Caco-2 (cell line): ENCODE measurements at places on chromosomes 1 and 21.

DNA sequence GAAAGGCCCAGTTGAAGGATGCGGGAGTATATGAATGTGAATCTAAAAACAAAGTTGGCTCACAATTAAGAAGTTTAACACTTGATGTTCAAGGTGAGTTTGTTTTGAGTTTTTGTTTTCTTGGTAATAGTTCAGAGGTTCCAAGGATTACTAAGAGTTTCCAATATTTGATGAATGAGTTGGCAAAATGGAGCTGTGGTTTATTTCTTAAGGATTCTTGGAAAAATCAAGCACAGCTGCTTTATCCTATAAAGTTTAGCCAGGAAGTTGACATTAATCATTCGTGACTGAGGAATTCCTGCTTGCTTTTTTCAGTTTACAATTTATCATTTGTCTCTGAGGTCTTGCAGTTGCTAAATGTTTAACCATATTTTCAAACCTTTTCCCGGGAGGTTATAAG, 15.1 kb downstream of the VCAM1 start:
- no peak for DNase-seq

DNA sequence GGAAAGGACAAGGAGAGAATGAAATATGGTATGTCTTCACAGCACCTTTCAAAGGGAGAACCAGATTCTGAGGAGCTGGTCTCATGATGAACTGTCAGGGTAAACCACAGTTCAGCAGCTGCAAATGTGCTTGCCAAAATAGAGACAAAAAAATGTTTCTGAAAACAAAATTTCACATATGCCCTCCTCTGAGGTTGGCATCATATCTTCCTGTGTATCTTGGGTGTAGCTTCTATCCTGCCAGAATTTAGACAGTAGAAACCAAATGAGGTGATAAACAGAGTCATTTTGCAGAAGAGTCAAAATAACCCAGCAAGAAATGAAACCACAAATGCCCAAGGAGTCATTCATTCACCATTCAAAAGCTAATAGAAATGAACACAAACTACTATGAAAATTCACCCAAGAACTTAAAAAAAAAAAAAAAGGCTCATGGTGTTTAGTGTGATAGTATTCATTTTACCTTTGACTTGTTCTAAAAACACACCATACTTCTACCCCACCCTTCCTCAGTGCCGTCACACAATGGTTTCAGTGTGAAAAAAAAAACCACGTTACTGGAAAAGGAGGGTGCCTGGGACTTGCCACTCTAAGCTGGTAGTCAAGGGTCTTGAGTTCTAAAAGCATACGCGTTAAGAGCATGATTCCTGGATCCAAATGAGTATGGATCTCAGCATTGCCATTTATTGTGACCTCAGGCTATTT, 18.5 kb downstream of the SELL start:
- DNase-seq, result no peak

DNA sequence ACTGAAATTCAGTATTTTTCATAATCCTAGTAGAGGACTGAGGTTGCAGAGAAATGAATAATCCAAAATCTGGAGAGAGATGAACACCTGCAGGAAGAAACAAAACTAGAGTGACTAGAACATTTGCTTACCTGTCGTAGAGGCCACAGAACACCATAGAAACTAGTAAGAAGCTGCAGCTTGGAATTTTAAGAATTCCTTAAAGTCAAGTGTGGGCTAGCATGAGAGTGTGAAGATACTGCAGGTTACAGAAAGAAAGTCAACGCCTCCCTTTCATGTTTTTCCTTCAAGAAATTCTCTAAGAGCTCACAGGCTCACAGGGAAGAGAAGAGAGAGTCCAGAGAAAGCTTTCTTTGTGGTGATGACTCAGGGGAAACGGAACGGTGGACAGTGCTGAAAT, 633.7 kb downstream of the LRRIQ3 start:
- no peak for DNase-seq

GRCh38 chr1:103373991-103374390, 151.5 kb upstream of the RNPC3 start:
- no peak for DNase-seq

- DNase-seq, result no peak
These were observed 68.9 kb upstream of the PGBD5 start for GRCh38 chr1:230495076-230495475.

DNA sequence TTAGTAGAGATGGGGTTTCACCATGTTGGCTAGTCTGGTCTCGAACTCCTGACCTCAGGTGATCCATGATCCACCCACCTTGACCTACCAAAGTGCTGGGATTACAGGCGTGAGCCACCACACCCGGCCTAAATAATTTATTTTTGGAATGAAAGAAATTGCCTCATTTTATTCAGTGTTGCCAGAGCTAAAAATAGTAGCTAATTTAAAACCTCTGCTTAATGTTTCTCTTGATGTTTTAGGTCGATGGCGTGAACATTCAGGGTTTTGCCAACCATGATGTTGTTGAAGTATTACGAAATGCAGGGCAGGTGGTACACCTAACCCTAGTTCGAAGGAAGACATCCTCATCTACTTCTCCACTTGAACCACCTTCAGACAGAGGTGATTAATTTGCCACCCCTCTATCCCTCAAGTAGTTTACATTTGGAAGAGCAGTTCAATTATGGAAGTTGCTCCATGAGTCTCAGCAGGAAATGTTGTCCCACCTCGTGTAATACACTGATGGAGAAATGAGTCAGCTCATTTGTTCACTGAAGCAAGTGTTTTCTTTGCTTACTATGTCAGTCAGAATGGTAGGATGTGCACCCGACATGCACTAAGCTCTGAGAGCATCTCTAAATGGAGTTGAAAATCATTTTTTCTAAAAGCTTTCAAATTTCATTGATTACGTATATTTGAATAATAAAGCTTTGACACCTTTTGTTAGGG, 54.9 kb downstream of the PATJ start:
- DNase-seq, result no peak

- DNase-seq, result no peak
These were observed 95.4 kb downstream of the LPAR3 start for GRCh38 chr1:84797603-84798002.

DNA sequence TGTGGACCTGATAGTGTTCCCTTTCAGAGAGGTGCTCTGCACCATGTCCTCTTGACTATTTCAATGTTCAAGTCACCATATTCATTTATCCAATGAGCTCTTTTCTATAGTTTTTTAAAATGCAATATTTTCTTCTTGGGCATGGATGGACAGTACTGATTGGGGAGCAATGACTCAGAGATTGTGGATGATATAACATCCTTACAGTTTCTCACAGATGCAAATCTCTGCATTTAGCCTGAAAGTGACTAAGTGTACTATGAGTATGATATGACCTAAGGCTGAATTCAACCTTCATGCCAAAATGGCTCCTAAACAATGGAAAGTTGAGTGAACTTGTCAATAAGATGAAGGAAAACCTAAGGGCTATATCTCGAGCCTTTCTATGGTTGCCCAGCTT, 36.5 kb downstream of the C4BPA start:
- no peak for DNase-seq

DNA sequence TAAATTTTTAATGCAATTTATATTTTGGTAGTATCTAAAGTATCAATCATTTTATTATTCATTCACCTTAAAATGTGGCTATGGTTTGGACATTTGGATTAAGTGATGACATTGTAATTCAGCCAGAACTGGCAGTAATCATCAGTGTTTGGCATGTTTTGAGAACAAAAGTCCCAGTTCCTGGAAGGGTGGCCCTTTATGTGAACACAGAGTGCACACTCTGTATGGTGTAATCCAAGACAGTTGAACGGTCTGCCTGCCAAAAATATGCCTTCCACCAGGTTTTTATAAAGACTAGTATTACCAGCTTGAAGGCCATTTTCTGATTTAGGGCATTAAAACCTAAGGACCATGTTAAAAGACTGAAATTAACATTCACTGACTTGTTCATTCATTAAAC, 448.7 kb downstream of the LTN1 start:
- DNase-seq, result no peak

GRCh38 chr1:15965228-15965767, 10.6 kb downstream of the ZBTB17 start:
- no peak for DNase-seq

DNA sequence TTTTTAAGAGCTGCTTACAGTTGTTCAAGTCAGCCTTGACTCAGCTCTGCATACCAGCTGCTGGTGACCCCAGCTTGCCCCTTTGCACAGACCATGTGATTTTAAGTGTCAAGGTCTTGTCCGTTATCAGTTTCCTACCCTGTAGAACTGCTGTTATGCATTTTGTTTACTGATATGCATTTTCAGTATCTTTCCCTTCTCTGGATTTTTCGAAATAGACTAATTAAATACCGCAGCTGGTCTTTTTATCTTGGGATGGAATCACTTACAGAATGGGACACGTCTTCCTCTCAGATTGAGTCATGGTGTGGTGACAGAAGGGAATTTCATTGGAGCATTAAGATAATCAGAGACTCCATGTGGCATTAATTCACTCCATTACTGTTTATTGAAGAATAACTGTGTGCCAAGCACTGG, 145.6 kb downstream of the FMN2 start:
- DNase-seq, result no peak

DNA sequence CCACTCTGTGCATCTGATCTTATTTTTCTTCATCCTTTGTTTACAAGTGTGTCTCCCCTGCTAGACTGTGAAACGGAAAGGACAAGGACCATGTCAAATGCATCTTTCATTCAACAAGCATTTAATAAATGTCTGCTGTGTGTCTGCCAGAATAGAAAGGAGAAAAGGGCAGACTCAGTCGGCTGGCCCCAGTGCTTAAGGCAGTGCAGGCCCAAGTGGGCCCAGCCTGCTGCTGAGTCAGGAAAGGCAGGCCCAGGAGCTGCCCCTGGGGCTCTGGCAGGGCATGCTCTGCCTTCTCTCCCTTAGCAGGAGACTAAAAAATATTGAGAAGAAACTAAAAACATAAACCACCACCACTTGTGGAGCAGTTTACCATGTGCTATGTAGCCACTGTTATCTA, 38.1 kb downstream of the PLEKHA6 start:
- DNase-seq, result no peak

- no peak for DNase-seq
These were observed 128.8 kb upstream of the RAVER2 start for GRCh38 chr1:64616039-64616438.

- no peak for DNase-seq
These were observed 95.1 kb upstream of the F3 start for GRCh38 chr1:94636624-94637023.

GRCh38 chr21:41548781-41549180, 40.8 kb upstream of the TMPRSS2 start:
- DNase-seq, result no peak
